Tibial nerve (tissue), 4 donors: ENCODE measurements at places on chromosomes 5 and 9. TPM values are rescaled to one million over a fixed set of nuclear protein-coding genes. Genes with fewer than 3 reads are reported as not detected.
A peak's percentile ranks its signal among the peaks of the same experiment; 100 is the strongest.

- H3K27ac ChIP-seq: peak overlapping the region; percentile 84
- H3K27me3 ChIP-seq: no peaks in the 10 kb centered on the region
- no peaks in the 10 kb centered on the region for H3K36me3 ChIP-seq
- H3K4me3 ChIP-seq: peak overlapping the region; percentile 61
- peaks cover 11% of the 10 kb centered on the region for H3K4me1 ChIP-seq
Measured at GRCh38 chr5:43192558-43193180, 644 bp downstream of the NIM1K start.

The LRRC19 gene
- total RNA-seq: not detected

- no peaks in the 10 kb centered on the region for H3K27me3 ChIP-seq
- H3K27ac ChIP-seq: no peak overlapping the region
- no peaks in the 10 kb centered on the region for H3K36me3 ChIP-seq
- H3K4me1 ChIP-seq: no peaks in the 10 kb centered on the region
- no peak overlapping the region for H3K4me3 ChIP-seq
- no peak for DNase-seq
Measured at GRCh38 chr5:162485666-162486292, 418.2 kb downstream of the GABRG2 start.

GRCh38 chr9:77803423-77803822 lies 155.3 kb upstream of the GNA14 start:
- no peak for DNase-seq
- H3K4me1 ChIP-seq: no peaks in the 10 kb centered on the region
- no peak overlapping the region for H3K4me3 ChIP-seq
- peaks cover 10% of the 10 kb centered on the region for H3K36me3 ChIP-seq
- H3K27ac ChIP-seq: no peak overlapping the region

DNA sequence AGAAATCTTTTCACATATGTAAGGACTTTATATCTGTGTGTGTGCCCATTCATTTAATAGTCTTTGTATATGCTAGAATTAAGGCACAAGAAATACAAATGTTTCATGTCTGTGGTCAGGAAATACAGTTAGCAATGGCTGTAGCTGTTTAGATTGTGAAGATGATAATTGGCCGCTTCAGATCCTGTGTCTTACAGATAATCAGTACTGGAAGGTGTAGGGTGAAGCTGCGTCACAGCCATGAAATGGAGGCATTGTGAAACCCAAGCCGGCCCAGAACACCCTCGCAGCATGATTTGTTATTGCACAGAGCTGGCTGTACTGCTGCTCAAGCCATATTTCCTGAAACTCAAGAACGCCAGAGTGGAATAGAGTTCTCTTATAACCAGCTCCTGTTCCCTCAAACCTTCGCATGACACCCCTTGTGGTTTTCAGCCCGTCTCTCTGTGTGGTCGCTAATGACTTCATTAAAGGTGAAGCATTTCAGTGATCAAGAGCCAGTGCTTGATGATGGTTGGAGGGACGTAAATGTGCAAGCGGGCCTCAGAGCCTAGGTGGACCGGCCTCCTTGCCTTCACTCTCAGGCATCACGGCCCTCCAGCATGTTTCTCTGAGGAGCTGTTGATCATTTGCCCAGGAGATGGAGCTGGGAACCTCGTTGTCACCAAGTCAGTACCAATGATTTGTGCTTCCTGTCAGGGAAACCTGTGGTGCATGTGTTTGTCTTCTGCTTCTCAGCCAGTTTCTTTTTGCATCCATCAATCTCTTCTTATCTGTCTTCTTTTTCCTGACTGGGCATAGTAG lies 80.1 kb downstream of the F2RL2 start:
- peak overlapping the region; percentile 72 for H3K27ac ChIP-seq
- H3K36me3 ChIP-seq: no peaks in the 10 kb centered on the region
- H3K27me3 ChIP-seq: no peaks in the 10 kb centered on the region

DNA sequence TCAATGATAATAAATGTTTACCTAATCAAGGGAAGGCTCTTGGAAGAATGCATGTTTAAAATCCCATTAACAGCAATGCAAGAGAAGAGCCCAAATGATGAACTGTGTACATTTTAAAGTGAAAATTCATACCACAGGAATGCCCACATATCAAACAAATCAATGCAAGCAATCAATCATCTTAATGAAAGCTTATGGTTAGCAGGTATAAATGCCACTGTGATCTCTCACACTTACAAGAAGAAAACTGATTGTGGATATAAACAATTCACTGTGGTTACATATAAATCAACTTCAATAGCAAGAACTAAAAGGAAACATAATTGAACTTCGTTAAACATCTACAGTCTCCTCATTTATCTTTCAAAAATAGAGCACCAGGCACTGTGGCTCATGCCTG lies 161.0 kb upstream of the RORB start:
- DNase-seq: no peak
- no peaks in the 10 kb centered on the region for H3K27me3 ChIP-seq
- no peaks in the 10 kb centered on the region for H3K36me3 ChIP-seq
- no peak overlapping the region for H3K4me3 ChIP-seq
- H3K4me1 ChIP-seq: no peaks in the 10 kb centered on the region

DNA sequence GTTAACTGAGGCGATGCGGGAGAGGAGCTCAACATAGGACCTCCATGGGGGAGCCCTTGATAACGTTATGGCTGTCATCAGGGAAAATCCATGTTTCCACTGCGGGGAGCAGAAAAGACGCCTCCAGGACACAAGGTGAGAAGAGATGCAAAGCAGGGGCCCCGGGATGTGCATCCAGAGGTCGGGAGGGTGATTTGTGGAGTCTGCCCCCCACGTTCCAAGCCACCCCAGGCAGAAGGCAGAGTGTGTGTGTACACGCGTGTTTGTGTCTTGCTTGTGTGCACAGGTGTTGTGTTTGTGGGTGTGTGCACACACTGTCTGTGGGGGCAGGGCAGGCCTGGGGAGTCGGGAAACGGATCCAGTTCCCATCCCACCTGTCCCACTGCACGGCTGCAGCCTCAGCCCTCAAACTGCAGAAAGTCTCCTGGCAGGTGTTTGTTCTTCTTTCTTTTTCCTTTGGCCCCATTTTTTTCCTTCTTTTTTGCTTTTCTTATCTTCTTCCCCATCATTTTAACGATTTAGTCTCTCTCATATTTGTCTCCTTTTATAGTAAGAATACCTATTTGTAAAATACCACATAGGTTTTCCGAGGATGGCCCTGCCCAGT lies 17.4 kb upstream of the PLEKHG4B start:
- H3K27me3 ChIP-seq: no peaks in the 10 kb centered on the region
- H3K36me3 ChIP-seq: no peaks in the 10 kb centered on the region
- DNase-seq: no peak
- H3K4me3 ChIP-seq: no peak overlapping the region

GRCh38 chr5:74340476-74340875 lies 300.1 kb downstream of the ENC1 start:
- no peaks in the 10 kb centered on the region for H3K27me3 ChIP-seq
- no peak overlapping the region for H3K27ac ChIP-seq
- H3K4me1 ChIP-seq: no peaks in the 10 kb centered on the region
- no peaks in the 10 kb centered on the region for H3K36me3 ChIP-seq
- DNase-seq: no peak

- peaks cover 37% of the 10 kb centered on the region for H3K4me1 ChIP-seq
- H3K27me3 ChIP-seq: no peaks in the 10 kb centered on the region
- DNase-seq: no peak
Measured at GRCh38 chr5:177089127-177089526, 2.4 kb downstream of the FGFR4 start.

DNA sequence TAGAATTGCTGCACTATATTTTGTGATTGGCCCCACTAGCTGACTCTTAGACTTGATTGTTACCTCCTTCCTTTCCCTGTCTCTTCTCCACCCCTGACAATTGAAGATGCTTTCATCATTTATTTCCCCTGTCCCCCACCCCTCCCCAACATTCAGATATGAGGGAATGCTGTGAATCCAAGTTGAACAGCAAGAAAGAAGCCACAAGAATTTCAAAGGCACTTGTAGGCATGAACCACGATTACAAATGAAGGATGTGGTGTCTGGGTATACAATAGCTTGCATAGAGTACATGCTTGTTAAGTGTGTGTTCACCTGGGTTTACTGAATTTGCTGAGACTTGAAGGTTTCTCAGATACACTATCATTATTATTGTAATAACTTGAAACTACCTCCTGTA lies 78.3 kb upstream of the TRIO start:
- no peak for DNase-seq
- no peaks in the 10 kb centered on the region for H3K36me3 ChIP-seq
- H3K27me3 ChIP-seq: no peaks in the 10 kb centered on the region
- no peaks in the 10 kb centered on the region for H3K4me1 ChIP-seq
- H3K4me3 ChIP-seq: no peak overlapping the region

The HRH2 gene
- total RNA-seq: 9.3 TPM

DNA sequence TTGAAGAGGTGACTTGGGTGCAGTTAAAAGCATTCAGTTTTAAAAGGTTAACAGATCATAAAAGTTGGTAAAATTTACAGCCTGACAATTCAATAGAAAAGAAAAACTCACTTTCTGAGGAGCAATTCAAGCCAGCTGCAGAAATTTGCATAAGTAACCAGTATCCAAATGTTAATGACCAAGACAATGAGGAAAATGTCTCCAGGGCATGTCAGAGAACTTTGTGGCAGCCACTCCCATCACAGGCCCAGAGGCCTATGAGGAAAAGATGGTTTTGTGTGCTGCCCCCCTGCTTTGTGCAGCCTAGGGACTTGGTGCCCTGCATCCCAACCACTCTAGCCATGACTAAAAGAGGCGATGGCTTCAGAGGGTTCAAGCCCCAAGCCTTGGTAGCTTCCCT lies 1406.5 kb upstream of the ACO1 start:
- DNase-seq: no peak
- no peak overlapping the region for H3K27ac ChIP-seq
- H3K4me1 ChIP-seq: no peaks in the 10 kb centered on the region
- H3K27me3 ChIP-seq: no peaks in the 10 kb centered on the region

DNA sequence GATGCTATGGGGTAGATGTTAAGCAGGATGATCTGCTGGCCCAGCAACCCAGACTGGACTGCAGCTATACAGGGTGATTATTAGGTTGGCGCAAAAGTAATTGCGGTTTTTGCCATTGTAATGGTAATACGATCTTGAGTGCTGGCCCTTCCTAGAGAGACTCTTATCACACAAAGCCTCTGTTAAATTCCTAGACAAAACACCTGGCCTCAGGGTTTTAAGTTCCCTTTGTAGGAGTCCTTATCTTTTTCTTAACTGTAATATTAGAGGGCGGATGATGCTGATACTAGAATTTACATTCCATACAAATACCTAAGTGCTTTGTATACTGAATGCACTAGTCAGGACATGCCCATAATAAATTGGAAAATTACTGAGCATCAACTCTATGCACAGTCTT lies 222.2 kb downstream of the NDUFS4 start:
- no peak for DNase-seq
- no peaks in the 10 kb centered on the region for H3K36me3 ChIP-seq
- H3K27me3 ChIP-seq: no peaks in the 10 kb centered on the region
- H3K4me1 ChIP-seq: no peaks in the 10 kb centered on the region
- no peak overlapping the region for H3K4me3 ChIP-seq

The UBE2QL1 gene
- 0.39 TPM for total RNA-seq

The NTMT1 gene
- total RNA-seq: 23.9 TPM

The PCDHA11 gene
- 1.3 TPM for total RNA-seq

GRCh38 chr9:136372561-136373299 lies 739 bp downstream of the CARD9 start:
- H3K27me3 ChIP-seq: no peaks in the 10 kb centered on the region
- no peaks in the 10 kb centered on the region for H3K36me3 ChIP-seq
- peak; percentile 51 for DNase-seq
- H3K4me3 ChIP-seq: peak overlapping the region; percentile 42

DNA sequence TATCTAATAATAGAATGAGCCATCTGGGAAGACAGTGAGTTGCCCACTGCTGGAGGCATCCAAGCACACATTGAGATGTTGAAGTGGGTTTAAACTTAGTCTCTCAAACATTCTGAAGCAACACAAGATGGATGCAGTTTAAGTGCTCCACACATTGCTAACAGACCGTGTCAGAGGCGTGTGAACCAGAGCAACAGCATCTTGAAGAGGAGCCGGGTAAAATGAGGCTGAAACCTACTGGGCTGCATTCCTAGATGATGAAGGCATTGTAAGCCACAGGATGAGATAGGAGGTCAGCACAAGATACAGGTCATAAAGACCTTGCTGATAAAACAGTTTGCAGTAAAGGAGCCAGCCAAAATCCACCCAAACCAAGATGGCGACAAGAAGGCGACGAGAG lies 73.5 kb upstream of the TMEM215 start:
- no peak overlapping the region for H3K27ac ChIP-seq
- H3K36me3 ChIP-seq: no peaks in the 10 kb centered on the region
- no peak for DNase-seq
- no peaks in the 10 kb centered on the region for H3K27me3 ChIP-seq

The NR4A3 gene
- 5.7 TPM for total RNA-seq

GRCh38 chr5:57302643-57303042 lies 128.8 kb downstream of the GPBP1 start:
- H3K27ac ChIP-seq: no peak overlapping the region
- H3K36me3 ChIP-seq: no peaks in the 10 kb centered on the region
- no peak overlapping the region for H3K4me3 ChIP-seq
- DNase-seq: no peak

DNA sequence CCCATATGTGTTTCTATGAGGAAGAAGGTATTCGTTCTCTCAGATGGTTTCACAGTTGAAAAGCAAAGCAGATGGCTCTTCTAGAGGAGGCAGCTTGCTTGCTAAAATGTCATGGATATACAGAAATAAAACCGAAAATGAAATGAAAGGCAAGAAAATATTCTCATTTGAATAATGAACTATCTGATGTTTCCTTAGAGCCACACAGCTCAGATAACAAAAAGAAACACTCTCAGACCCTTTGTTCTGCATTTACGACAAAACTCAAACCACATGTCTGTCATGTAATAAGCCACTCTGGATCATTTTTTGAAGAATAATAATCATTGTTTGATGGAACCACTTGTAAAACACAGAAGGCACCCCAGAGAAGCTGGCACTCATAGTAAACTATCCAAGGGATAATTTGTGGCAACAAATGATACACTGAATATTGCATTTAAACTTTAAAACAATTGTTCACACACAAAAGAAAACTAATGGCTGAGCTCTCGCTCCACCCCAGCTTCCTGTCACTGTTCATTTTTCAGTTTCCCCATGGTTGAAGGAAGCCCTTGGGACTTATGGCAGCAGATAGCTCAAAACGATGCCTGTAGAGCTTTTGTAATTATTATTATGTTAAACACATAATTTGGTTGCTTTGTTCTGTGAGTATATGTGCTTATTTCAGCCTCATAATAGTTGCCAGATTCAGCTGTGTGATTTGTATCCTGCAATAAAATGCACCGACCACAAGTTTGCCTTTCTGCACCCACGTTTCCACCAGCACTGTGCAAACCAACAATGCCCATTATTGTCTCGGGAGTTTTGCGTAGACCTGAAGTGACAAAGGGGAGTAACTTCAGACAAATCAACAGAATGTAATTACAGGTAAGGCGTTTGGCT lies 256.0 kb downstream of the TMEM167A start:
- H3K4me1 ChIP-seq: no peaks in the 10 kb centered on the region
- H3K36me3 ChIP-seq: no peaks in the 10 kb centered on the region
- no peak for DNase-seq
- no peaks in the 10 kb centered on the region for H3K27me3 ChIP-seq
- H3K27ac ChIP-seq: no peak overlapping the region
- H3K4me3 ChIP-seq: no peak overlapping the region

GRCh38 chr9:3960661-3961144 lies 339.2 kb downstream of the GLIS3 start:
- no peak overlapping the region for H3K4me3 ChIP-seq
- no peak for DNase-seq

GRCh38 chr5:6311568-6312501 lies 66.5 kb downstream of the MED10 start:
- H3K36me3 ChIP-seq: no peaks in the 10 kb centered on the region
- no peak overlapping the region for H3K27ac ChIP-seq
- H3K4me1 ChIP-seq: no peaks in the 10 kb centered on the region
- no peak overlapping the region for H3K4me3 ChIP-seq

The FGF1 gene
- 38.1 TPM for total RNA-seq
